ENCODE measurements at places on chromosomes 16 and 17.

DNA sequence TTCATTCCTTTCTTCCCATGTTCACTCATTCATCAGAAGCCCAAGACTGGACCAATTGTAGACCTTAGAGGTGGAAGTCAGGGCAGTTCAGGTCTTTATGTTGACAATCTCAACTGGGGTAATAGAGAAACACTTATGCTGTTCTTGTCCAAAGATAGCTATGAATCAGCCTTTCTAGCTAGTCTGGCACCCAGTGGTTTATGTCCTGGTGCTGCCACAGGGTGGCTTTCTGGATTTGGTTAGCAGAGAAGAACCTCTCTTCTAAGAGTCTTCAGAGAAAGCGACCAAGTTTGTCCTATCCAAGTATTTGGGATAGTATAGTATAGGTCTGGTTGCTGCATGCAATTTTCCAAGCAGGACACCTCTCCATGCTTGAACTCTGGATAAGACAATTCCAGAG, 83.3 kb downstream of the NOG start:
- no peak for DNase-seq

GRCh38 chr16:45454-45853, 8.0 kb downstream of the POLR3K start:
- DNase-seq, result no peak

GRCh38 chr17:63433746-63434591, 12.1 kb downstream of the CYB561 start:
- peak; percentile 29 for DNase-seq

GRCh38 chr16:15482068-15482747, 47.8 kb downstream of the BMERB1 start:
- DNase-seq, result peak; percentile 94

DNA sequence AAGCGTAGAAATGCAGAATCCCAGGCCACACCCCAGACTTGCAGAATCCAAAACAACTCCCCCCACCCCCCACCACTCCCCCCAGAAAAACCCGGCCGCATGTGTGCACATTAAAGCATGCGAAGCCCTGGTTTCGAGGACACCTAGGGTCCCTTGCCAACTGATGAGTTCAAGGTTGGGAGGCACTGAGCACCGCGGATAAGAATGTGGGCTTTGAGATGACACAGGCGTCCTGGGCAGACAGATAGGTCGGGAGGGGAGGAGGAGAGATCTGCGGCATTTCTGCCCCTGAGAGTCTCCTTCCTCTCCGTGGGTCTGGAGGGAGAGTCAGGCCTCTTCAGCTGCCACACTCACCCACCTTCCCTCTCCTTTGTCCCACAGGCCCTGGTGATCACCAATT, 98.3 kb downstream of the ABCC1 start:
- DNase-seq, result no peak
